Dorsolateral prefrontal cortex (tissue), 122 donors: ENCODE measurements at places on chromosomes 11 and 22. TPM values are rescaled to one million over a fixed set of nuclear protein-coding genes. Genes with fewer than 3 reads are reported as not detected.
A peak's percentile ranks its signal among the peaks of the same experiment; 100 is the strongest.

GRCh38 chr11:122556605-122557004, 98.9 kb upstream of the UBASH3B start:
- DNase-seq: no peak

DNA sequence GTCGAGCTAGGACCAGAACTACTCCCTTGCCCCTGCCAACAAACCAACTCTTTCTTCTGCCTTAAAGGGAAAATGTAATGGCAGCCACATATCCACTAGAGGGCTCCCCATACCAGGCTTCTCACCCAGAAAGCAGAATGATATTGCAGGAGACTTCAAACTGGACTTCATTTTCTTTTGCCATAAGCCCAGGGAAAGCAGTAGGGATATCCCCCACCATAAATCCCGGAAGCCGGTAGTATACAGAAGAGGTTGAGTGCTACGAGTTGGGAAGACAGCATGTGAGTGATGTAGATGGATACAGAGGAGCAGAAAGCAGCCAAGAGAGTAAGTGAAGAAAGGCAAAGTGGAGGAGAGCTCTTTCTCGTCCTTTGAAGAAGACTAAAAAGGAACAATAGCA, 12.1 kb downstream of the PLAAT5 start:
- DNase-seq: peak; percentile 58

DNA sequence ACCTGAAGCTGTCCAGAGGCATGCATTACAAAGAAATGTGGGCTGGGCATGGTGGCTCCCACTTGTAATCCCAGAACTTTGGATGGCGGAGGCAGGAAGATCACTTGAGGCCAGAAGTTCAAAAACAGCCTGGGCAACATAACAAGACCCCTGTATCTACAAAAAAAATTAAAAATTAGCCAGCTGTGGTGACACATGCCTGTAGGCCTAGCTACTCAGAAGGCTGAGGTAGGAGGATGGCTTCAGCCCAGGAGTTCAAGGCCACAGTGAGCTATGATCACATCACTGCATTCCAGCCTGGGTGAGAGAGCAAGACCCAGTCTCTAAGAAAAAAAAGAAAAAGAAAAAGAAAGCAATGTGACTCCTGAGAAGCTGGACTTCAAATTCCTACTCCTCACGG, 138.5 kb upstream of the HSD17B12 start:
- no peak for DNase-seq

OLFML1 gene
- 0.75 TPM for total RNA-seq

- DNase-seq: no peak
Measured at GRCh38 chr11:57484141-57484710, 23.9 kb downstream of the RTN4RL2 start.

GRCh38 chr11:64334764-64335735, 5.0 kb upstream of the CCDC88B start:
- no peak for DNase-seq

ACRV1 gene
- total RNA-seq: 1.4 TPM

DNA sequence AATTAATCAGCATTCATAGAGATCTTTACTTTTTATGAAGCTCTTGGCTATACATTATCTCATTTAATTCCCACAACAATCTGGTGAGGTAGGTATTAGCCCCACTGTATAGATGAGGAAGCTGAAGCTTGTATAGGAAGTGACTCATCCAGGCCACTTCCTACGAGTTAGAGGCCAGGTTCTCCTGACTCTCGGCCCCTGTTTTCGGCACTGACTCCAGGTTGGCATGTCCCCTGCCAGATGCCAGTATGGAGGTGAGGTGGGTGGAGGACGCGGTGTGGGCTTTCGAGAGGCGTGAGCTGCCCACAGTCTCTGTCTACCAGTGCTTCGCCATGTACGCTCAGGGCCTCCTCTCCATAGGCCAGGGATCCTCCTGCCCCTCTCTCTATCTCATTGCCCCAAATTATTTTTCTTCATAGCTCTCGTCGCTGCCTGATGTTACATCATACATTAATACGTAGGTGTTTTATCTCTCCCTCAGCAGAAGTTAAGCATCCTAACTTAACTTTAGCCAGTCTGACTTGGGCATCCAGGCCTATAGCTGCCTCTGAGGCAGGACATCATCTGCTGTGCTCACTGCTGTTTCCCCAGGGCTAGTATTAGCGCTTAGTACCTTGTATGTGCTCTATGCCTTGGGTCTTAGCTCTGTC, 9.0 kb downstream of the DGAT2 start:
- no peak for DNase-seq

DNA sequence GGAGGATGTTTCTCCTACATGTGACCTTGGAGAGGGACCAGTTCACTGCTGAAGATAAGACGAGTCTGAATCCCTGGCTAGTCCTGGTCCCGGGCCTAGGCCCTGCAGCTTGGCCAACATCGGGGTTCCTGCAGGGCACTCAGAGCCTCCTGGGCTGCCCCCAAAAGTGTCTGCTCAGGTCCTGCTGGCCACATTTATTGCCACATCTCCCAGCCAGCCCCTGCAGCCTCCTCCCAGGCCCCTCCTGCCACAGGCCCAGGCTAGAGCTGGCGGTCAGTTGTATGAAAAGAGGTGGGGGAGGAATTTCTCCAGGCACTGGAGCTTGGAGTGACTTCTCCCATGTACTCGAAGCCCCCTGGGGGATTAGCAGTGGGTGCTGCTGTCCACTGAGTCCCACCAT, 56.5 kb upstream of the PPARA start:
- no peak for DNase-seq

- DNase-seq: no peak
Measured at GRCh38 chr22:21047035-21047661, 1.4 kb downstream of the LRRC74B start.

DNA sequence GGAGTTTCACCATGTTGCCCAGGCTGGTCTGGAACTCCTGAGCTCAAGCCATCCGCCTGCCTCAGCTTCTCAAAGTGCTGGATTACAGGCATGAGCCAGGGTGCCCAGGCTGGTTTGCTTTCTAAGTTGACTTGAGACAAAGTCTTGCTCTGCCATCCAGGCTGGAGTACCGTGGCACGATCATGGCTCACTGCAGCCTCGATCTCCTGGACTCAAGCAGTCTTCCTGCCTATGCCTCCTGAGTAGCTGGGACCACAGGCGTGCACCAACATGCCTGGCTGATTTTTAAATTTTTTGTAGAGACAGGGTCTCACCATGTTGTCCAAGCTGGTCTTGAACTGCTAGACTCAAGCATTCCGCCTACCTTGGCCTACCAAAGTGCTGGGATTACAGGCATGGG, 31.0 kb downstream of the SNU13 start:
- no peak for DNase-seq

E2F8 gene
- total RNA-seq: not detected

- no peak for DNase-seq
Measured at GRCh38 chr11:21460082-21460481, 732.8 kb upstream of the ANO5 start.

DNA sequence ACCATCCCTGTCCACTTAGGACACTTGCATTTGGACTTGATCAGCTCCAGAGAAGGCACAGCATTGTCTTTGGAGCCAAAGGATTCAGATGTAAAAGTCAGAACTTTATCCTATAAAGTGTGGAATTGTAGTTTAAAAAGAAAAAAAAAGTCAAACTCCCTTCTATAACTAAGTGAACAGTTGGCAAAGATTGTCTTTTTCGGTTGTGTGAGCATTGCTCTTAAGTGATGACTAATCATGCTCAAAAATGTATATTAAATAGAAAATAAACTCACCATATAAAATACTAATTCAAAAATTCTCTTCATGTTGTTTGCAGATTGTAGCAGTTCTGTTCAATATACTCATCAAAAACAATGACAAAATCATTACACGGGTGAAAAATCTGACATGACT, 93.8 kb downstream of the ETS1 start:
- no peak for DNase-seq

DNA sequence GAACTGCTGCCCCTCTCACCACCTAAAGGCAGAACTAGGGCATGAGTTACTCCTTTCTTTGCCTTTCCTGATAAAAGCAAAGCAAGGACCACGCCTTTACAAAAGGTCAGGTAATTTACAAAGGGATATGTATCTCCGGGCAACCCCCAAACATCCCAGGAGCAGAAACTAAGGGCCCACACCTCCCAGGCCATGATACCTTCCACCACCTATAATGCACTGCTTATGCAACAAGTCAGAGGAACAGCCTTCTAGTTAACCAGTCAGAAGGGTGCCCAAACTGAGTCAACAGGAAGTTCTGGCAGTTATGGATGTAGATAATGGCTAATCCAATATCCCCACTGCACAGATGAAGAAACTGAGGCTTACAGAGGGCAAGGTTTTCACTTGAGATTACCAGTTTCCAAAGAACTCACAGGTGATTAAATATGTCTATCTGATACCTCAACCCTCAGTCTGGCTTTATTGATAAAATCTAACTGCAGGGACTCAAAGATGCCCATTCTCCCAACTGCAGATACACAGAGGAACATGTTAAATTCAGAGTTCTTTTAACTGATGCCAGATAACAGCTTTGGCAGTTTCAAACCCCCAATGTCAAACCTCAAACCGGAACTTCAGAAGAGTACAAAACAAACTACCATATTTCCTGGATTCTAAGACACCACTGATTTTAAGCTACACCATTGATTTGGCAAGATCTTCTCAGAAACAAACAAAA, 16.8 kb upstream of the CASTOR1 start:
- DNase-seq: no peak

DNA sequence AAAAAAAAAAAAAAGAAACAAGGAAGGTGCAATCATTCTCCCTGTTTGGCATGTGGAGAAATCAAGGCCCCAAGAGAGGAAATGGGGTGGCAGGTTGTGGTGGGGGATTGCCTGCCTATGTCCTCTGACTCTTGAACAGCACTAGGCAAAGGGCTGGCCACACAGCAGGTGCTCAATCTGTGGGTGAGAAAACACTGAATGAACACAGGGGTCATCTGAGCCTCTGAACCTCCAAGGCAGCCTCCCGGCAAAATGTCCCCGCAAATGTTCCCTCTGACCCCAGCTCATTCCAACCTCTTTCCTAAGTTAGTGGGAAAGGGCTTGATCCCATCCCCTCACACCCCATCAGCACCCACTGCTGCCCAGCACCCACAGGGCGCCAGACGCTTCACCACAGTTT, 4.6 kb downstream of the PLA2G6 start:
- no peak for DNase-seq

DNA sequence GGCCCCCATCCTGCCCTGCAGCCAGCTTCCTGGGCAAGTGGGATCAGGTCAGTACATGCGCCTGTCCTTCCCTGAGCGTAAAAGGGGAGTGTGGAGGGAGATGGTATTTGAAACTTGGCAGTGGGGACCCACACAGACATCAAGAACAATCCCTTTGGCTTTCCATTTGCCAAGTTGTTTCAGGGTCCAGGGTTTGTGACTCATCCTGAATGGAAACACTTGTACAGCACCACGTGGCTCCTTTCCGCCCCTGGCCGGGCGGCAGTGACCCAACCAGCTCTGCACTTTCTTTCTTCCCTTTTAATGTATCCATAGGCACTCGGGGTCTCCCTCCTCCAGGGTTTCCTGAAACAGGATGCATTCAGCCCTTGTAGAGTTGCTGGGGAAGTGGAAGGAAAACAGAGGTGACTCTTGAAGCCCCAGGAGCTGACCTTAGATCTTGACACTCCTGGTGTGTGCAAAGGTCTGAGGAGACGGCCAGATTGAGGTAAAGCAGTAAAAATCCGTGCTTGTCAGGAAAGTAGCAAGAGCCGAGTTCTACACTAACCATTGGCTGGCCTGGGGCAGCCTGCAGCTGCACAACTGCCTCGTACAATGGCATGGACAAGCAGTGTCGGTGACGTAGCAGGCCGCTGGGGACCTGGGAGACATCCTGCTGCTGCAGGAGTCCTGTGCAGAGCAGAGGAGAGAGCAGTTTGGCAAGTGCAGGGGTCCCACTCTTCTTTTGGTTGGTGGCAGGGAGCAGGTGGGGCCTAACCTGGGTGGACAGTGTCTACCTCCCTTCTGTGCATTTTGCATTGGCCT, 189.8 kb downstream of the SNX19 start:
- DNase-seq: no peak

- no peak for DNase-seq
Measured at GRCh38 chr11:97865424-97866012, 1155.2 kb upstream of the CNTN5 start.

GRCh38 chr11:76257074-76257719, 50.9 kb upstream of the WNT11 start:
- DNase-seq: no peak

MS4A8 gene
- total RNA-seq: not detected

CHADL gene
- total RNA-seq: 25.8 TPM
